Globus pallidus (tissue), 1 donor: ENCODE measurements at places on chromosomes 4 and X.

GRCh38 chr4:106527316-106527715, 158.7 kb upstream of the GIMD1 start:
- no peak for DNase-seq

DNA sequence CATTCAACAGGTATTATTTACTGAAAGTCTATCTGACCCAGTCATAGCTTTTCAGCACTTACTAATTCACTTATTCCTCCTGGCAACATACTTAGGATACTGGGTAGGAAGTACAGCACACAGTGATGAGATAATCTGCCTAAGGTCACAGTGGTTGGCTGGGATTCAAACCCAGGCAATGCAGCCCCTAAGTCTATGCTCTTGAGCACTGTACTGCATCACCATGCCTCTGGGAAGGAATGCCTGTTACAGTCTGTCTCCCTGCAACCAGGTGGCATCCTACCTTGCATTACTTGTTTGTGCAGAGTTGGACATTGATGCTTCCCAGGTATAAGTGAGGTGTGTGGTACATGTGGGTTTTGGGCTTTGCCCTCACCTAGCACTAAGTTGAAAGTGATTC, 21.5 kb upstream of the LRAT start:
- no peak for DNase-seq

- no peak for DNase-seq
These were observed 98.1 kb downstream of the HNRNPD start for GRCh38 chr4:82275431-82276331.

DNA sequence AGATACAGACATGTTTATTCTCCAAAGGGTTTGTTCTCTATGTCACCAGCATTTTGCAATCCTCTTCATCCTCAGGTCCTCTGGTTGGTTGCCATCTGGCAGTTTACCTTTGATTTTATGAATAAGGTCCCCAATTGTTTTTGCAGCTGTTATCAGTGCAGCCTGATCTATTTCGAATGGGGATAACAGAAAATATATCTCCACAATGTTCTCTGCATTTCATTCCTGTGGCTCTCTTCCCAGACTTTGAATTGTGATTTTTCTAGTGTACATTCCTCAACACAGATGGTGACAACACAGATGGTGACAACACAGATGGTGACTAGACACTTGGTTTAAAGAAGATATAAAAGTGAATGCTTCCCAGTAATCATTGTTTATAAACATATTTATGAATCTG, 74.1 kb downstream of the FBXO8 start:
- DNase-seq = no peak

GRCh38 chr4:15164571-15164970, 162.3 kb downstream of the CPEB2 start:
- no peak for DNase-seq

- no peak for DNase-seq
These were observed 19.3 kb upstream of the CPE start for GRCh38 chr4:165359506-165359905.
